Thymus (tissue), 14 donors: ENCODE measurements at places on chromosomes 7 and 10. TPM values are rescaled to one million over a fixed set of nuclear protein-coding genes. Genes with fewer than 3 reads are reported as not detected.

PALD1 gene
- 10.3 TPM for polyA plus RNA-seq

C10orf95 gene
- polyA plus RNA-seq: 0.46 TPM

CDC14C gene
- not detected for polyA plus RNA-seq

DNA sequence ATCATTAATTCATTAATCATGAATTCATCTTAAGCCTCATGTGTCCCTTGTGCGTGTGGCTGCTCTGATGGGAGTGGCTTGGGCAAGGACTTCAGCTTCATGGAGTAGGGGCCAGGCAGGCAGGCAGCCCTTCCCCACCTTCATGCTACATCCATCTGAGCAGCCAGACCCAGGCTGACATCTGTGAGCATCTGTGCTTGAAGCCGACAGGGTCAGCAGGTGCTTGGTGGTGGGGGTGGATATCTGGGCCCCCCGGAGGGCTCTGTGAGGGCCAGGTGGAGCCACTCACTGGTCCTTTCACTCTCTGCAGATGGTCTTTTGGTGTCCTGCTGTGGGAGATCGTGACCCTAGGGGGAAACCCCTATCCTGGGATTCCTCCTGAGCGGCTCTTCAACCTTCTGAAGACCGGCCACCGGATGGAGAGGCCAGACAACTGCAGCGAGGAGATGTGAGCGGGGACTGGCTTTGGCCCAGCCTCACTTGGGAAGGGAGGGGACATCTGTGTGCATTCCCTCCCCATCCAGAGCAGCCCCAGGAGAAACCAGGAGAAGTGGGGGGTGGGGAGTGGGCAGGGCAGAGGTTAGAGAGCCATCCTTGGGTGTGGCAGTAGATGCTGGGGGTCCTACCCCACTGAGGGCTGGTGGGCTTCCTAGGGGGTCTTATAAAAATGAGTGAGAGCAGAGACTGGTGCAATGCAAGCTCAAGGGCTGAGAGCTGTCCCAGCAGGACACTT is 14.7 kb upstream of the CSGALNACT2 start:
- H3K4me3 ChIP-seq: no peak overlapping the region
- H3K27ac ChIP-seq: no peak overlapping the region
- DNase-seq: no peak
- H3K36me3 ChIP-seq: no peaks in the 10 kb centered on the region
- peaks cover 5% of the 10 kb centered on the region for H3K4me1 ChIP-seq

GRCh38 chr10:77989081-77989724 is 40.1 kb downstream of the POLR3A start:
- no peaks in the 10 kb centered on the region for H3K27me3 ChIP-seq
- no peak for DNase-seq
- H3K27ac ChIP-seq: no peak overlapping the region
- H3K4me1 ChIP-seq: peaks cover 2% of the 10 kb centered on the region
- peaks cover 74% of the 10 kb centered on the region for H3K36me3 ChIP-seq

DNA sequence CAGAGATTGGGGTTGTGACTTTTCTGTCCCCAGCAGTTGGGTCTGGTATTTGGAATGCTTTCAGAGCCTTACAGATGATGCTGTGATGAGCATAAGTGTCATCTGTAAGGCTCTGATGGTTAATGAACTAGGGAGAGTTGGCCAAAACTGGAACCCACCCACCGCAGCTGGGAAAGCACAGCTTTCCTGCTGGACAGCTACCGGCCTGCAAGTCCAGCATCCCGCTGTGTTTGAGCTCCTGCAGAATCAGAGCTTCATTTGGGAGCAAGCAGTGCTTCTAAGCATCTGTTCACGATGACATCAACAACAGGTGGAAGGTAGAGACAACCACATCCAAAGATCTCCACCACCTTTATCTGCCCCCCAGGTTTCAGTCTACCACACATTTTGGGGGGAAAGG is 11.7 kb downstream of the UCN3 start:
- DNase-seq: no peak
- H3K27ac ChIP-seq: no peak overlapping the region
- H3K36me3 ChIP-seq: no peaks in the 10 kb centered on the region
- no peaks in the 10 kb centered on the region for H3K27me3 ChIP-seq
- H3K4me1 ChIP-seq: no peaks in the 10 kb centered on the region
- no peak overlapping the region for H3K4me3 ChIP-seq

DNA sequence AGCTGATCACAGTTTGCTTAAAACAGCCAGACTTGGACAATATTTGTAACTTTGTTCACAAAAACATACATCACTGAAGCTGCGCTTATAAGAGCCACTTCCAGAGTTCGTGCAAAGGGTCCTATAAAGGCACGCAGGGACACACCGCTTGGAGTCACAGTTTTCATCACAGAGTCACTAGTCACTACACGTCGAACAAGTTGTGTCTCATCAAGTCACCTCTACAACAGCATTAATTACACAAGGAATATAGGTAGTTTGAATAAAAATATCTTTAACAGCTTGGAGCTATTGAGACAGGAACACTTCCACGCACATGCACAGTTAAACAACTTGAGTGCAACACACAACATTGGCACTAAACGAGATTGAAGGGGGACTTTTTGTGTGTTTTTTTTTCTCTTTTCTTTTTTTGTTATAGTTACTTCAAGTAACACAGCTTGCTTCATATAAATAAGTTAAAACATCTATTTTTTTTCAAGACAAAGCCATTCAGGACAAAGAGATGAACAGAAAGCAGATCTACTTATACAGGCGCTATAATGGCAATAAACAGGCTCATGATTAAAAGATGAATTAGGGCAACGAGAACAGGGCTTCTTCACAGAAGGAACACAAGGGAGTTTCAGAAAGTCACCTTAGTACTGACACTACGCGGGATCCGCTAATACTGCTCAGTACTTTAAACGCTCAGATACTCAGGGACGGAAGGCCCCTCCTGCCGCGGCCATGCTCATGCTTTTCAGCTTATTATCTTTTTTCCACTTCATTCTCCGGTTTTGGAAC is 2.2 kb downstream of the HOXA5 start:
- no peak overlapping the region for H3K4me3 ChIP-seq
- H3K36me3 ChIP-seq: no peaks in the 10 kb centered on the region
- H3K27ac ChIP-seq: no peak overlapping the region
- peaks cover 95% of the 10 kb centered on the region for H3K27me3 ChIP-seq

DNA sequence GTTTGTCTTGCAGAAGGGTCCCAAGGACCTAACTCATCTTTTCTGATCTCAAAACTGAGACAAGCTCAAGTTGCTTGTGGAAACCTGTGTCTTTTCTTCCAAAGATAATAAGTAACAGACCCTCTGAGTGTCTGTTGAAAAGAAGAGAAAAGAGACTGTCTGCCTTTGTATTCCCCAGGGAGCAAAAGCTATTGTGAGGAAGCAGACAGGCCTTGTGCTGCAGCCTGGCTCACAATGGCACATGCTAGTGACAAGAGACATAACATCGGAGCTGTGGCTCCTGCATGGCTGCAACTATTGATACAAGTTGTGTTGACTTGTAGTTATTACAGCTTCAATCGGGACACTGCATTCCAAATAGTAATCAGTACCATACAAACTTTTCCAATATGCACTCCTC is 202.9 kb downstream of the DKK1 start:
- DNase-seq: no peak
- no peaks in the 10 kb centered on the region for H3K4me1 ChIP-seq
- H3K36me3 ChIP-seq: no peaks in the 10 kb centered on the region
- no peak overlapping the region for H3K4me3 ChIP-seq
- H3K27me3 ChIP-seq: no peaks in the 10 kb centered on the region

DNA sequence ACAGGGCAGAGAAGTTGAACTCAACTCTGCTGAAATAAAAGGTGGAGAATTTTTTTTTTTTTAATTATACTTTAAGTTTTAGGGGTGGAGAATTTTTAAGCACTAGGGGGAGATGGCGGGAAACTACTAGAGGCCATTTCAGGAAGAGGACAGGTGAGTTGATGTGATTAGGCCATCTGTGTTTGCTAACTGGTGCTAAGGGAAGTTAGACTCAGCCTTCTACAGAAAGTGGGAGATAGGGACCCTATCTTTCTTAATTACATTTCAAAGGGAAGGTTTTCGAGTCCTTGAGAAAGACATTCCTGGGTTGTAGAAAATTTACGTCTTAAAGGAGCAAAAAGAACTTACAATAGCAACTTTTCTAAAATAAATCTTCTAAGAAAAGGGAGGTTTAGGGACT is 124.8 kb downstream of the LHFPL3 start:
- H3K4me3 ChIP-seq: no peak overlapping the region
- H3K36me3 ChIP-seq: no peaks in the 10 kb centered on the region
- H3K27me3 ChIP-seq: no peaks in the 10 kb centered on the region

DNA sequence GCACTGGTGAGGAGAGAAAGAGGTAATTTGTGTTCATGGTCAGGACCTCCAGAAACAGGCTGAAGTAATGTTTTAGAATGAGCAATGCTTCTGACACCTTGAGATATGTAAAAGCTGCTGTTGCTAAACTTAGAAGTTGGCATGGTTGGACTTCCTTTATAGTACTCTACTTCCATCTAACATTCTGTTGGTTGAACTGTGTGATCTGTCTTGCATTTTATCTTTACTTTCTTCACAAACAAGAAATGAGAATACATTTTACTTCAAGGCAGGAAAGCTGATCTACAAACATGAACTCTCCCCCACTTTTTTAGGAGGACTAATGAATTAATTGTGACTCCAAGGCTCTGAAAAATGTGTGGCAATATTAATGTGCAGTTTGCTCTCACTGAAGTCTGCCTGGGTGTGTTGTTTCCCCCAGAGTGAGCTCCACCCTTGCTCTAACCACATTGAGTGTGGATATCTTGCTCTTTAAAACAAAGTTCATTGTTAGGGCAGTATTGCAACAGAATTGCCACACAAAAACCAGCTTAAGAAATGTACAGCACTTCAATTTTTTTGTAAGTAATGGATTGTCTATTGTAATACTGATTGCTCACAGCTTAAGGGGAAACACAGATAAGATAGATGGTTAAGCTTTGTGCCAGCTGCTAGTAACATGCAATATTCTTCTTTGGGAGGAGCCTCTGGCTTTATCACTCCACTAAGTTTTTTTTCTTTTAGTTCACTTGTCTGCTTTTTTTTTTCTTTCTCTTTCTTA is 69.0 kb downstream of the ADD3 start:
- H3K27me3 ChIP-seq: no peaks in the 10 kb centered on the region
- no peak for DNase-seq
- H3K27ac ChIP-seq: peak overlapping the region; percentile 80
- peaks cover 25% of the 10 kb centered on the region for H3K4me1 ChIP-seq

GRCh38 chr7:55255496-55256445 is 109.4 kb upstream of the LANCL2 start:
- H3K4me1 ChIP-seq: no peaks in the 10 kb centered on the region
- no peak overlapping the region for H3K27ac ChIP-seq
- peak; percentile 28 for DNase-seq
- H3K4me3 ChIP-seq: peak overlapping the region; percentile 47
- H3K36me3 ChIP-seq: no peaks in the 10 kb centered on the region

DNA sequence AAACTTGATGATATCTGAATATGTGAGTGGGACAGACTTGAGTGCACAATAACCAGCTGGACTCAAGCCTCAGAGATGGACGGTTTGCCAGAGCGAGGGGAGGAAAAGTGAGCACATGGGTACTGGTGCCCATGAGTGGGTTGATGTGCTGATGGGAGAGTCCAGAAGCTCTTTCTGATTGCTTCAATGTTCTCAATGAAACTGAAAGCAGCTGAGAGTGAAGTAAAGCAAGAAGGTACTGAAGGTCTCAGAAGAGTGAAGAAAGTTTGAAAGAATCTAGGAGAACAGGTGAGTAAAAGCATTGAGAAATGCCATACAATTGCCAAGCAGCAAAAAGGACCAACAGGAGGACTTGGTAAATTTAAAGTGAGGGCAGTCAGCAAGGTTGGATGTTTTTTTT is 28.6 kb downstream of the CTTNBP2 start:
- H3K27me3 ChIP-seq: no peaks in the 10 kb centered on the region
- H3K27ac ChIP-seq: no peak overlapping the region
- no peaks in the 10 kb centered on the region for H3K36me3 ChIP-seq
- DNase-seq: no peak

DNA sequence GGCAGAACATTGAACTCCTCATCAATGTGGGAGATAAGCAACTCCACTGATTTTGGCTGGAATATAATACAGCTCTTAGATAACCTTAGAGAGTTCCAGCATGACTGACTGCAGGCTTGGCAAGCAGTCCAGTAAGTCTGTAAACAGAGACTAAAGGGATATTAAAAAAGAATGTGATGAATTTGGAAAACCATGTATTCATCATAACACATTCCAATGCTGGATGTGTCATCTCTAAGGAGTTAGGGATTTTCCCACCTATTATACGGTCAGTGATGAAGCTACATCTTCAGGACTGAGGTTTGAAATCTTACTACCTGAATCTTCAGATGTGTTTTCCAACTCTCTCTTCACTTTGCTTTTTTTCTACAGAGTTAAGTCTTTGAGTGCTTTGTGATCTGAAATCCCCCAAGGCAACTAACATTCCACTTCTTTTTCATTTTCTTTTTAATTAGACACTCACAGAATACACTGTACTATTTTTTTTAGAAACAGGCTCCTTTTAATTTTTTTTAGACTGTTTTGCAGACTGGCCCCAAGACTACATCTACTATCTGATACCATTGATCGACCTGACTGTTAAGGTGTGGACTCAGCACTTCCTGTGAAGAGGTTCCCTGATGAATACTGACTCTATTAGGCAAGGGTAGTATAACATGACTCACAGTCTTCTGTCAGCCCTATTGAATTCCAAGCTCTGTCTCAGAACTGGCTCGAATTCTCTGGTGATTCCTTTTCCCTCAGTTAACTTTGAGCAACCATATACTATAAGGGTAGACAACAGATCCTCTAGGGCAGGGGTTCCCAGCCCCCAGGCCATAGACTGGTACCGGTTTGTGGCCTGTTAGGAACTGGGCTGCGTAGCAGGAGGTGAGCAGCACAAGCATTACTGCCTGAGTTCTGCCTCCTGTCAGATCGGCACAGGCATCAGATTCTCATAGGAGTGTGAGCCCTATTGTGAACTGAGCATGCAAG is 678.2 kb downstream of the GRM8 start:
- no peak overlapping the region for H3K27ac ChIP-seq
- H3K4me3 ChIP-seq: no peak overlapping the region
- DNase-seq: no peak
- H3K36me3 ChIP-seq: no peaks in the 10 kb centered on the region

GRCh38 chr7:92732316-92733036 is 103.9 kb downstream of the CDK6 start:
- DNase-seq: no peak
- H3K27ac ChIP-seq: no peak overlapping the region
- no peak overlapping the region for H3K4me3 ChIP-seq
- H3K27me3 ChIP-seq: no peaks in the 10 kb centered on the region
- H3K36me3 ChIP-seq: peaks cover 39% of the 10 kb centered on the region

GRCh38 chr10:116783011-116783655 is 40.8 kb upstream of the HSPA12A start:
- H3K36me3 ChIP-seq: no peaks in the 10 kb centered on the region
- H3K4me3 ChIP-seq: no peak overlapping the region
- H3K27ac ChIP-seq: no peak overlapping the region
- DNase-seq: no peak
- no peaks in the 10 kb centered on the region for H3K27me3 ChIP-seq
